Activated CD8-positive, alpha-beta T cell treated with anti-CD3 and anti-CD28 coated beads for 36 hours (primary cell): ENCODE measurements at places on chromosomes 12 and 14.

DNA sequence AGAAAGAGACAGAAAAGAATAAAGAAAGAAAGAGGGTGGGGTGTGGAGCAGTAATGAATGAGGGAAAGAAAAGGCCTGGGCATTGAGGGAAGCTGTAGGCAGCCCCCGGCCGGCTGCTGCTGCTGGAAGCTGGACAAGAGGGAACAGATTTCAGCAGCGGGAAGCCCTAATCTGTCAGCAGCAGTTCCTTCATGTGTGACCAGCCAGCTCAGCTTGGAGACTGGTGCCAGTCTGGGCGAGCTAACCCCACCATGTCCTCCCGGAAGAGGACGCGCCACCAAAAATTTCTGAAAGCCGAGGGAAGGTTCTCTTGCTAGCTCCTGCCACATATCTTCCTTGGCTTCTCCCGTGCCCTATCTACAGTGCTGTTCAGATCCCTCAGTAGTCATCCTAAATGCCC is 236.8 kb downstream of the GRIN2B start:
- DNase-seq = no peak

- no peak for DNase-seq
Observed at GRCh38 chr12:130709971-130710732, 5.9 kb downstream of the RIMBP2 start.

GRCh38 chr14:98926801-98927200 is 345.2 kb downstream of the BCL11B start:
- DNase-seq = no peak

- DNase-seq = no peak
Observed at GRCh38 chr14:92397150-92397952, 74.4 kb downstream of the SLC24A4 start.

DNA sequence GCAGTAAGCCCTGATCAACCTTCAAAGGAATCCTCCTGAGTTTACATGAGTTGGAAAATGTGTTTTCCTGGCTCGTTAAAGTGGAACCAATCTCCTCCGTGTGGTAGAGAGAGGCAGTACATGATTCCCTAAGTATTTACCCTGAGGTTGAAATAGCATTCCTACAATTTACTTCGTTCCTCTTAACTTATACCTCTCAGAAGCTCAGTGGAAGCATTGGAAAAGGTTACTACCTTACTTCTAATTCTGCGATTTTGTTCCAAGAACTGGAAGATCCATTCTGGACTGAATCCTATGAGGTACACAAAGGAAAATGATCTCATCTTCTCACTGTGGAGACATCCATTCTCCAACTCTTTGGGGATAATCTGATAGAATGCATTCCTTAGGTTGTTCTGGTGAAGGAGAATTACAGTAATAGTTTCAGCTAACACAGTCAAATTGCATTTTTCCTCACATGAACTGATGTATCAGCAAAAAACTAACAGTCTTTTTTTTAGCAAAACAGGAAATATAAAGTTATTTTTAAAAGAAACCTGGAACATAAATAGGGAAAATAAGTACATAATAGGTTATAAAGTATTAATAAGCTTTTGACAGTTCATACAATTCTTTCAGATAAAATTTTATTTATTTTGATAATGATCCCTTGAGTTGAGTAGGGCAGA is 475.6 kb downstream of the PDZRN4 start:
- no peak for DNase-seq

- DNase-seq = peak; percentile 48
Observed at GRCh38 chr14:49961270-49962222, 68.7 kb downstream of the ARF6 start.

- no peak for DNase-seq
Observed at GRCh38 chr12:15770021-15770420, 19.2 kb downstream of the EPS8 start.

- no peak for DNase-seq
Observed at GRCh38 chr14:104697317-104697703, 7.9 kb downstream of the INF2 start.

DNA sequence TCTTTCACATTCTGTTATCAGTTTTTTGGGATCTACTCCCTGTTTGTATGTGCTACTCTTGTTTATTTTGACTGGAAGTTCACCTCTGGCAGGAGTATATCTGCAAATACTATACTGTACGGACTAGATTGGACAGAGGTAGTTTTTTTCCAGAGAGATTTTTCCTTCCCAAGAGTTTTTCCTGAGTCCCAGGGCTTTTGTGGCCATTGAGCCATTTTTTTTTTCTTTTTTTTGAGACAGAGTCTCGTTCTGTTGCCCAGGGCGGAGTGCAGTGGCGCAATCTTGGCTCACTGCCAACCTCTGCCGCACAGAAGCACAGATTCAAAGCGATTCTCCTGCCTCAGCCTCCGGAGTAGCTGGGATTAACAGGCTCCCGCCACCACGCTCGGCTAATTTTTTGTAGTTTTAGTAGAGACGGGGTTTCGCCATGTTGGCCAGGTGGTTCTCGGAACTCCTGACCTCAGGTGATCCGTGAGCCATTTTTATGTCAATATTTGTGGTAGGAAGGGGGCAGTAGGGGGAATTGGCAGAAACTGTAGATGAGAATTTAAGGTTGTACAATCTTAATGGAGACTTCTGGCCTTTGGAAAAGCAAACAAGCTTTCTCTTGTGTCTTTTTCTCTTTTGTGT is 19.4 kb downstream of the KTN1 start:
- no peak for DNase-seq

DNA sequence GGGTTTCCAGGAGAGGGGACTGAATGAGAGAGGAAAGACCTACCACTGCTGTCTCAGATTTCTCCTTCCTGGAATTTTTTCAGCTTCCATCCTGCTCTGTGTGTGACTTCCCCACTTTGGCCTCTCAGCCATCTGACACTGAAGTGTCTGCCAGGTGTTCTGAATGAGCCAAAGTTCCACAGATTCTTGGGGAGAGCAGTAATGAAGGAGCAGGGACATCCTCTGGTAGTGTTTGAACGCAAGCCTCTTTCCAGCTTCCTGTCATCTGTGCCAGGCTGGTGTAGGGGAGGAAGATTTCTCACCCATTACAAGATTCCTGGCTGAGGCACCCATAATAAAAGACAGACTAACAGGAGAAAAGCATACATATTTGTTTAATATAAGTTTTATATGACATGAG is 141.7 kb upstream of the NRXN3 start:
- no peak for DNase-seq

DNA sequence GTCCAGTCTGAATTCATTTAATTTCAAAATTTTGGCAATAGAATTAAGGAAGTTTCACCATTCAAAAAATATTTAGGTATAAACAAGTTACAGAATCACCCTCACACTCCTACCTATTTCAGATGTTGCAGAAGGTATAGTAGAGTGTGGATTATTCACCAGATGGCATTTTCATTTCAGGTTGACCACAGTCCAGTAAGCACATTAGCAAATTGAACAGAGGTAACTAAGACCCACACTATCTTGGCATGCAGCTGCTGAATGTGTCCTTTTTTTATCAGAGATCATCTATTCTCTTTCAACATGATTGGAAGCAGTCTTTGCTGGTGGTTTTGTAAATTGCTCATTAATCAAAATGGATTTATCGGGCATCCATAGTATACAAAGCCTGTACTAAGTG is 151.8 kb upstream of the GARIN6 start:
- no peak for DNase-seq

DNA sequence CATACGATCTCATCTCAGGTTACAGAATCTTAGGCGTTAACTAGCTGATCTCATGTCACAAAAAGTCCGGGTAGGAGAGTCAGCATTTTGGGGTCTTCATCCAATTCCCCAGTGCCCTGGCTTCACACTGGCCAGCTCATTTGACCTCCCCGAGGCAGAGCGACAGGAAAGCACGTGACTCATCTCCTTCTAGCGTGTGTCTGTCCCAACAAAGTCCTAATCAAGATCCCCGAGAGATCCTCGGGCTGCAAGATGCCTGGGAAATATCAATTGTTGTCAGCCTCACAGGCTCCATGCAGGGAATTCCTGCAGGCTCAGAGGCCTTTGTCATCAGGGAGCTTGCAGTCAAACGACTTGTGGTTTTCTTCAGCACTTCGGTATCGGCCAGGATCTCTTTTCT is 57.5 kb downstream of the ZNF664 start:
- no peak for DNase-seq

GRCh38 chr12:79782172-79782900 is 91.6 kb upstream of the PAWR start:
- DNase-seq = no peak

DNA sequence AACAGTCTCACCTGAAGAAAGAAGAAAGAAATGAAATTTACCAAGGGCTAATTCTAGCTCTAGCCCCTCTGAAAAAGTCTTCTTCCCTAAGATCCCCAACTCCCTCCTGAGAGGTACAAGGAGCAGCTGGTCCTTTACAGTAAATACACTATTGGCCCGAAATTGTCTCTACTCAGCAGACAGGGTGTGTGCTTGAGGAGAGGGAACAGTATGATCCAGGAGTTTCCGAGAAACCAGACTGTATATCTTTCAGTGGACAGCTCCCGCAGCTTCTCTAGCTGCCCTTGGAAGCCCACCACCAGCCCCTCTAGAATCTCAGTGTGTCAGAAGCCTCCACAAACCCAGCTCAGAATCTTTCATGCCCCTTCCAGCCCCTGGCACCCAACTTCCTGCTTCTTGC is 8.1 kb downstream of the GPR84 start:
- no peak for DNase-seq

GRCh38 chr14:106518054-106518943 is 991.9 kb downstream of the TMEM121 start:
- DNase-seq = peak; percentile 94

DNA sequence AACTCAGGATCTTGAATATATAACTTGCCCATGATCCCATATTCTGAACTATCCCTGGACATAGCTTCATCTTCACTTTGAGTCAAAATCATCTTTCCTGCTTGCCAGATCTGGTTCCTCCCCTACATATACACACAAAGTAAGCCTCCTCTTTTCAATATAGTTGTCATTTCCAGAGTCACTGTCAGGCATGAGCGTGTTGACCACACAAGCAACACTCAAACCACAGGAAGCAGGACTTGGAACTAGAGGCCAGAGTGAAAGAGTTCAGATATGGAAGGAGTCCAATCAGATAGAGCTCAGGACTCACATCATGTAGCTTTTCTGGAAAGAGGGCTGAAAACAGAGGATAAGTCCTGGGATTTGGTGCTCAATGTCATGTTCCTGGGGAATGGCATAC is 1140.6 kb downstream of the BCL11B start:
- DNase-seq = no peak

GRCh38 chr12:15411842-15412241 is 89.5 kb downstream of the PTPRO start:
- no peak for DNase-seq
